ENCODE measurements at places on chromosomes 16 and 17.

DNA sequence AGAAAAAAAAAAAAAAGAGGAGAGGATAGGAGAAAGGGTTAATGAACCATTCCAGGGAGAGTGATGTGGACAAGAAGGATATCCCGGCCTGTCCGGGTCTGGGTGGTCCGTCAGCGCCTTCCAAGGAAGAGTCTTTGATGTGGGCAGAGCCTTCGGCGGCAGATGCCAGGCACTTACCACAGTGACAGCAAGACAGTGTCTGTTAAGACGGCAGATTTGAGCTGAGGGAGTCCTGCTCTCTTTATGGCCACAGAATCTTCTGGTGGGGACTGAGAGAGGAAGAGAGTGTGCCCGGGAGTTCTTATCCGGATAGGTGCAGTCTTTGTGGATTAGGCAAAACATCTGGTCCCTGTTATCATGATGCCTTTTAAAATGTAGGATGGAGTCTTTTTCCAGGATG lies 95.2 kb downstream of the ZDHHC7 start:
- no peak for DNase-seq

DNA sequence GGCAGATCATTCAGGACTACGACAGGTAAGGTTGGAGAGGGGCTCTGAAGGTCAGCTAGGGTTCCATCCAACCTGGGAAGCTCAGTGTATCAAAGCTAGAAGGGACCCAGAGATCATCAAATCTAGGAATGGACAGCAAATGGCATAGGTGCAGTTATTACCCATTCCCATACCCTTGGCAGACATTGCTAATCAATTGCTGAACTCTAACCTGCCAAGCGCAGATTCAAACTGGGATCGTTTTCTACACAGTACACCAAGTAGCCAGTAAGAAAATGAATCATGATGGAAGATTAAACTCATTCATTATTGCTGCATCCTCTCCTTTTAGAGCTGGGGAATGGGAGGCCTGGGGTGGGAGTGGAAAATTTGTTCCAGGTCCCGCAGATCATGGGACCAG lies 33.6 kb downstream of the CPNE2 start:
- no peak for DNase-seq

- peak; percentile 29 for DNase-seq
Measured at GRCh38 chr16:88468275-88469129, 15.4 kb downstream of the ZFPM1 start.

GRCh38 chr17:43897831-43898230 lies 9.5 kb downstream of the MPP2 start:
- no peak for DNase-seq

DNA sequence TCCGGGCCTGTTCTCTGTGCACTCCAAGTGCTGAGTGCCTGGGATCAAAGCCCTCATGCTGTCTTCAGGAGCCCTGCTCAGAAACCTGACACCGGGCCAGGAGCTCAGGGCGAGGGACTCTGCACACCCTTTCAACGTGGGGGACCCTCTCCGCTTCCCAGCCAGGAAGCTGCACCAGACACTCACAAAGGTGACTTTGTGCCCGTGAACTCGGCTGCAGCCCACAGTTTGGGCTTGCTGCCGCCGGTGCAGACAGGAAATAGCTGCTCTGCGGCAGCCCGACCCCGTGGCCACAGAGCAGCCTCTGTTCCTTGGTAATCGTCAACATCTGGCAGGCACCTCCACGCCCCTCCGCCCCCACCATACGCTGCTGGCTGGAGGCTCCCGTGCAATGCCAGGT lies 93.4 kb upstream of the METRNL start:
- DNase-seq, result peak; percentile 33

GRCh38 chr17:66637491-66637890 lies 197.4 kb upstream of the CACNG5 start:
- DNase-seq, result no peak

DNA sequence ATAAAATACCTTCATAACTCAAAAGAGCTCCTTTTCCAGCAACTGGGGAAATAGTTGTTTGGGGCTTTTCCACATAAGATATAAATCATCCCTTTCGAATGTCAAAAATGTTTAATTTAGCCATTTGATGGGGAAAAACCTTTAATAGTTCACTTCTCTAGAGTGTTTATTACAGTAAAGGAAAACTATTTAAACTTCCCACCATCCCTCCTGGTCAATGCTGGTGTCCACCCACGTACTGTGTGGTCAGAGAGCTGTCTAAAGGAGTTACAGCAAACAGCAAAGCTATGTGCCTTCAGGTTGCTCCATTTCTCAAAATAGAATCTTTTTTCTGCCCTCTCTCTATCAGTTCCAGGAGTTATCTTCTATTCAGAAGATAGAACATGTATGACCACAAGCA lies 33.5 kb downstream of the KANSL1 start:
- peak; percentile 43 for DNase-seq

DNA sequence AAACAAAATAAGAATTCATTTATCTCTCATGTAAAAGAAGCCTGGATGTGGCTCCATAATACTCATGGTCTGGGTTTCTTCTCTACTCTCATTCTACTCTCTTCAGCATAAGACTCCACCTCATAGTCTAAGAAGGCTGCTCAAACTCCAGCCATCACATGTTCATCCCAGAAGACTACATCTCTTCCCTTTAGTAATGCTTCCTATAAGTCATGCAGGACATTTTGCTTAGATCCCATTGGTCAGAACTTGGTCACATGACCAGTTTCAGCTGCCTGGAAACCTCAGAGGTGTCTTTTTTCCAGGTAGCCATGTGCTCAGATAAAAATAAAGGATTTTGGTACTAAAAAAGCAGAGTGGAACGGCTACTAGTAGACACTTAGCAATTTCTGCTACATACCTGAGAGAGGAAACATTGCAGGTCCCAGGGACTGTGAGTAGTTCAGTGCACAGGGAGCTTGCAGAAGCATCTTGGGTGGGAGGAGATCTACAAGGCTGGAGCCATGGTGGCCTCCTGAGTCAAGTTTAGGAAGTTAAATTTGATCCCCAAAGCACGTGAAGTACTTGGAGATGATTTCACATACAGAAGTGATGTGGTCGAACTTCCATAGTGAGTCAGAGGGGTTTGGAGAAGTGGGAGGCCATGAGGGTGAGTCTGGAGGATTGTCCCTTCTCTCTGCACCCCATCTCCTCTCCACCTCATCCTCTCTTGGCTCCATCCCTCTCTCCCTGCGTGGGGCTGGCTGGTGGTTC lies 110.2 kb downstream of the CCDC182 start:
- peak; percentile 29 for DNase-seq

DNA sequence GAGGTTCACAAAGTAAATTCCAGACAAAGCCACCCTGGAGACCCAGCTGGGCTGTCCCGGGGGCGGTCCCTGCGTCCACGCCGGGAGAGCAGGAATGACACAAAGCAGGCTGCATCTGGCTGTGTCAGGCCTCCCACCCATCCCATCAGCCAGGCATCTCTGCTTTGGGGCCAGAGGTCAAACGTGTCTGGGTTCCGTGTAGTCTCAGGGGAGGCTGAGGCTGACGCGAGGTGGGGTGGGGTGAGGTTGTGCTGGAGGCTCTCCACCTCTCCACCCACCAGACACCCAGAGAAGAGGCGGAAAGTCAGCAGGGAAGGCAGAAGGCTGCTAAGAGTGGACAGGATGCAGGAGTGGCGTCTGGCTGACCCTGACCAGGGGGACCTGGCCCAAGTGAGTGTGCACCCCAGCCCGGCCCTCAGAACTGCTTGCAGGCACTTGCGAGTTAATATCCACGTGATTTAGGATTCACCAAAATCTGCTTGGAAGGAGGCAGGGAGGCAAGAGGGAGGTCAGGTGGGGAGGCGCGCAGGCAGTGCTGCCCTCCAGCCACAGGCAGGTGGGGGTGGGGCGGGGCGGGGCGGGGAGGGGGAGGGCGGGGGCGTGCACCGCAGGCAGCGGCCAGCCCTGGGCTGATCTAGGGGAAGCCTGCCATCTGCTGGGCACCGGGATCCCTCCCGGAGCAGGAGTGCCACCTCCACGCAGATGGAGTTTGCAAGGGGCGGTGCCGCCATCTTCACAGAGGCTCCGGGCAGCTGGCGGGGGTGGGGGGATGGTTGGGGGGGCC lies 44.3 kb downstream of the TBC1D16 start:
- DNase-seq, result peak; percentile 76

DNA sequence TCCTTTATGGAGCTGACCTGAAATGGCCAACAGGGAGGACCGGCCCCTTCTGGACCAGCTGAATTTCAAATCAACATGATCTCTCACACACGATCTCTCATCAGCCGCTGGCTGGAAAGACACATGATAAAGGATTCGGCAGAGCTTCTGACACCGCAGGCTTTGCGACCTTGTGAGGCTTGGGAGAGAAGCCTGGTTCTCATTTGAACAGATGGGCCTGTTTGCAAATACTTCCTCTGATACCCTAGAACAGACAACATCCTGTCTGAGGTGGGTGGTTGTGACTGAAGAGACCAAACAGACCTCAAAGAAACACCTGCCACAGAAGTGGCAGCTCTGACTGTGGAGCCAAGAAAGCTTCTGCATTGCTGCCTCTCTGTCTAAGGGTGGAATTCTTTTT lies 77.9 kb upstream of the SDK2 start:
- DNase-seq, result no peak

DNA sequence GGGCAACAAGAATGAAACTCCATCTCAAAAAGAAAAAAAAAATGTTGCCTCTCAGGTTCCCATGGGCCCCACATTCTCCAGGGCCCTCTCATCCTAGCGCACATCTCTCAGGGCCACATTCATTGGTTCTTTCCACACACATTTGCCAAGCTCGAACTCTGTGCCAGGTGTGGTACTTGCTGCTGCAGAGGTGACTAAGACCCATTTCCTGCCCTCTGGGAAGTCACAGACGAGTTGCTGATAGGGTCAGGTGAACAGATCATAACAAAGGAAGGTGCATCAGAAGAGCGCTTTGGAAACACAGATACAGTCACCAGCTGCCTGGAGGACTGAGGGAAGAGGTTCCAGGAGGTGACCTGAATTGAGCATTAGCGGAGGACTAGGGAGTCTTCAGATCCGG lies 1.0 kb downstream of the GSDMA start:
- DNase-seq, result no peak

DNA sequence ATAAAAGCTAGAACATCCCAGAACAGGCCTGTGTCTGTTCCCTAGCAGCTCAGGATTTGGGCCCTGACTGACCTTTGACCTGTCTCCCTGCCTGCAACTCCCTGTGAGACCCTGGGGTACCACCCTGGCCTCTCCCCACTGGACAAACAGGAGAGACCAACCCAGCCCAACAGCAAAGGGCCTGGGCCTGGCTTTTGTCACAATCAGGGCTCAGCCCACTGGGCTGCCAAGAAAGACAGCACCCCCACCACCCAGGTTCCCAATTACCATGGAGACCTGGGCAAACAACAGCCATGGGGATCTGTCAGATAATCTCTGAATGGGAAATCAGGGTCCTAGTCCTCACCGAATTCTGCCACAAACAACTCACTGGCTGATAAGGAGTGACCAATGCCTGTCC lies 11.1 kb downstream of the PLLP start:
- DNase-seq, result no peak

DNA sequence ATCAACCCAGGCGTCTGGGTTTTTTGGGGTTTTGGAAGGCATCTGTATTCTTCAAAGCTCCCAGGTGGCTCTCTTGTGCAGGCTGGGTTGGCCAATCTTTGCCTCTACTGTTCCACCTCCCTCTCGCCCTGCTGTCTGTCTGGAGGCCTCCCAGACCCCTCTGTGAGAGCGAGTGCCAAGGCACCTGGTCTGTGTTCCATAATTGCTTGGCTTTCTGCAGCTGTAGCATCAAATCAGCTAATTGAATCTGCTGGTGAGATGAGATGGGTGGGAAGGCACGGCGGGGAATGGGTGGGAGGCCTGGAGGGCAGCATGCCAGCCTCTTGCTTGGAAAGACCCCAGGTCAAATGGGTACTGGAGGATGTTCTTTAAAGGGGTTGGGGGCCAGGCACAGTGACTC lies 52.5 kb upstream of the CLEC19A start:
- DNase-seq, result no peak

- peak; percentile 70 for DNase-seq
Measured at GRCh38 chr16:27444015-27444414, 42.0 kb downstream of the IL21R start.

GRCh38 chr16:48999044-48999443 lies 282.6 kb downstream of the CBLN1 start:
- DNase-seq, result no peak

GRCh38 chr16:68022278-68022727 lies 729 bp downstream of the DDX28 start:
- DNase-seq, result no peak

GRCh38 chr17:38898812-38899348 lies 26.5 kb upstream of the LASP1NB start:
- DNase-seq, result no peak

DNA sequence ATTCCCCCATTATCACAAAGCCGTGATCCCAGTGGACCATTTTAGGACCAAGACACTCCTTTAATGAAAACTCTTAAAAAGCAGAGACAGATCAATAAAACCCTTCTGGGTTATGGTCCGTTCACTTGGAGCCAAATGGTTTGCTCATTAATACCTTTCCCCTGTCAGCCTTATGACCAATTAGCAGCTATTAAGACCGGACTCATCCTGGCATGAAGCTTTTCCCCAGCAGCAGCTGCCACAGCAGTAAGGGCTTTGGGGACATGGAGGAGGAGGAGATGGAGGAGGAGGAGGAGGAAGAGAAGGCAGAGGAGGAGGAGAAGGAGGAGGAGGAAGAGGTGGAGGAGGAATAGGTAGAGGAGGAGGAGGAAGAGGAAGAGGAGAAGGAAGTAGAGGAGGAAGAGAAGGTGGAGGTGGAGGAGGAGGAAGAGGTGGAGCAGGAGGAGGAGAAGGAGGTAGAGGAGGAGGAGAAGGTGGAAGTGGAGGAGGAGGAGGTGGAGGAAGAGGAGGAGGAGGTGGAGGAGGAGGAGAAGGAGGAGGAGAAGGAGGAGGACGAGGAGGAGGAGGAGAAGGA lies 50.1 kb upstream of the IRX3 start:
- DNase-seq, result no peak

DNA sequence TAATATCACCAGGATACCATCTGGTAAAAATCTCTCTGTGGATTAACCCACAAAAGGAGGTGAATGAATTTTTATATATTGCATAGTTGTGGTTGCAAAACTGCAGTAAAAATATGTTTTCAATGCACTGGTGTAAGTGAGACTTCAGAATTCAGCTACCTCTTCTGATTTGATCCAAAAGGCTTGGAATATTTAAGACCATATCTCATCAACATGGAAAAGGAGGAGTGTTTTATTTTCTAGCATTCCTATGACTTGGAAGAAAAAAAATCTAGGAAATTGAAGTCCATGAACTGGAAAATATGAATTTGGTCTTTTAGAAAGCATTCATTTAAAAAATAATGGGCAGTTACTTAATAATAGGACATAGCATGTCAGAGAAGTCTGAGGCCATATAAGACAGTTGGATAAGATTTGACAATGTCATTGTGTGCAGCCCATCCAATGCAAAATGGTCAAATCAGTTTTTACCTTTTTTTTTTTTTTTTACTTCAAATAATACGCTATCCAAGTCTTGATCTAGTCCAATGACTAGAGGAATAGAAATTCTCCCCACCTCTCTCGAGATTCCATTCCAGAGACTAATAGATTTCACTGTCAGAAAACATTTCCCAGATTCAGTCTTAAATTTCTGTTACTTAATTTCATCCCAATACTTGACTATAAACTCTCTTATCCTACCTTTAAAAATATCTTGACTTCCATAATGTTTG lies 364.9 kb upstream of the PMFBP1 start:
- DNase-seq, result peak; percentile 94

- no peak for DNase-seq
Measured at GRCh38 chr16:27333549-27333948, 19.8 kb downstream of the IL4R start.

All from fibroblast of upper back skin (primary cell).